ENCODE measurements at places on chromosomes 11 and 22. TPM values are rescaled to one million over a fixed set of nuclear protein-coding genes. Genes with fewer than 3 reads are reported as not detected.

- no peak for DNase-seq
Measured at GRCh38 chr22:45996241-45997076, 19.5 kb upstream of the WNT7B start.

Gene EP300
- 161 TPM for total RNA-seq

- no peak for DNase-seq
Measured at GRCh38 chr11:66559866-66560676, 8.3 kb downstream of the CTSF start.

DNA sequence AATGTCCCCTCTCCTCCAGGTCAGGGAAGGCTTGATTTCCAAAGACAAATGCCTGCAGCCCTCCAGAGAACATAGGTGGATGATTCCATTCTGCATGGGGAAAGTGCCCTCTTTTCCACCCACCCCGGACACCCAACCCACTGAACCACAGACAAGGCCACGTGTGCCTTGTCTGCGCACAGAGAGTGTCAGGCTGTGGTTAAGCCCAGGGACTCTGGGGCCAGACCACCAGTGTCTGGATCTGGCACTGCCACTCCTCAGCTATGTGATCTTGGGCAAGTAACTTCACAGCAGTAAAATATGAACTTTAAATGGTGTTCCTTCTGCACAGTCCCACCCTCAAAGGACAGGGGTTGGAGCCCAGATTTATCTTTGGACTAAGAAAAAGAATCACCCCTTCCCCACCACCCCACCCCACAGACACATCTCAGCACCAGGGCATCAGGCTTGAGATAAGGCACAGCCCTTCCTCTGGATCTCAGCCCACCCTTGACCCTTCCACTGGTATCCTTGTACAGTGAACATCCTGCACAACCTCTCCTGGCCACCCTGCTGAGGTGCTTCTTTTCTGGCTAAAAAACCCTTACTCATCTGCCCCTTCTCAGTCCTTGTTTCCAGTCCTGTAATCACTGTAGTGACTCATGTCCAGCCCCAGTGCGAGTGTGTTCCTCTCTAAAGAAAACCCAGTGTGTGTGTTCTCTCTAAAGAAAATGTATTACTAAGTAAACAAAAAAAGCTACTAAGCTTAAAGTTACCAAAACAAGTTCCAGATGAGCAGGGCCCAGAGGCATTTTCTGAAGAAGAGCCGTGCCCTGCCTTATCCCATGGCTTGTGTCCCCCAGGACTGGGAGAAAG is 1.9 kb upstream of the PTGDR2 start:
- DNase-seq, result no peak

Gene INS
- total RNA-seq, result 0.53 TPM

Gene SCN3B
- not detected for total RNA-seq

Gene GAL3ST1
- 1.1 TPM for total RNA-seq

DNA sequence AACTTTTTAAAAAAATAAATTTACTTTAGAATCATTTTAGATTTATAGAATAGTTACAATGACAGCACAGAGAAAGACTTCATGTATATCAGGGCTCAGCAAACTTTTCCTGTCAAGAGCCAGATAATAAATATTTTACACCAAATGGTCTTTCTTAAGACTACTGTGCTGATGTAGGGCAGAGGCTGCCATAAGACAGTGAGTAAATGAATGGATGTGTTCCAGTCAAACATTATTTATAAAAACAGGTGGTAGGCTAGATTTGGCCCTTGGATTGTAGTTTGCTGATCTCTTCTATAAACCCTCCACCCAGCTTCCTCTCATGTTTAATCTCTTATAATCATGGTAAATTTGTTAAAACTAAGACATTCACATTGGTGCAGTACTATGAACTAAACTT is 33.0 kb downstream of the CECR2 start:
- DNase-seq, result no peak

DNA sequence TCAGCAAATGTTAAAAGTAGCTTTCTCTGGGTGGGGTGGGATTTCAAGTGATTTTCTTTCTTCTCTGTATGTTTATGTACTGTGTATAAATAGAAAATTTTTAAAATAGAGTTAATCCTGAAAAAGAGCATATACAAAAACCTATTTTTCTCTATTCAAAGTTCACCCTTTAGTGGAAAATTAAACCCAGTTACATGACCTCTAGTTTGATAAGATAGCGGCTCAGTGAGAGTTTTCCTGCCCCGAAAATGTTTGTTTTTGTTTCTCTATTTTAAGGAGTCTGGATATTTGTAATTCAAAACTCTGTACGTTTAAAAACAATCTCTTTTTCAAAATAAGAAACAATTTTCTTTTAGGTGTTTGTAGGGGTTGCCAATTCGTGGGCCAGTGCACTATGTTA is 42.1 kb upstream of the PITPNB start:
- no peak for DNase-seq

Gene OR6A2
- total RNA-seq, result not detected

DNA sequence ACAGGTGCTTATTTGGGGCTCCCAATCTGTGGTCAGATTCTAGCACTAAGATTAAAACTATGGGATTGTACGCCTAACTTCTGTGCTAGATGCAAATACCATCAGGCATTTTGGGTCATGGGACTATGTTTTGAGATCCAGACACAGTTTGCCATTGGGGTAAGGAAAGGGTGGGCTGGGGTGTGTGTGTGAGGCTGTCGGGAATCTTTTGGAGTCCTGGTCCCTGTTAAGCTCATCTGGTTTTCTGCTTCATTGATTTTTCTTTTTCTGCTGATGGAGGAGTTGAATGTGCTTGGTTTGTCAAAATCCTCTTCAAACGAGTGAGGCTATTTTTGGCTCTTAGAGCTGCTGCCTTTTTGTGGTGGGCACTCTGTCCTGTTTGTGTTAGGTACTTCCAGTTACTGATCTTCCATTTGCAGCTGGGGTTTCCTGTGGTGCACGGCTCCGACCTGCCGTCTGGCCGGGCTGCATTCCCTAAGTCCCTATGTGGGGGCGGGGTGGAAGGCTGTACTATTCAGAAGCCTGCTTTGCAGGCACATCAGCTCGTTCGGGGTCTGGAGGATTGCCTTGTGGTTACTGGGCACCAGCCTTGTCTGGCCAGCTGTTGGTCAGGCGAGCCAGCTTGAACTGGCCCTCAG is 2.9 kb downstream of the BCR start:
- no peak for DNase-seq

GRCh38 chr11:102419181-102419580 is 33.4 kb downstream of the TMEM123 start:
- DNase-seq, result no peak

DNA sequence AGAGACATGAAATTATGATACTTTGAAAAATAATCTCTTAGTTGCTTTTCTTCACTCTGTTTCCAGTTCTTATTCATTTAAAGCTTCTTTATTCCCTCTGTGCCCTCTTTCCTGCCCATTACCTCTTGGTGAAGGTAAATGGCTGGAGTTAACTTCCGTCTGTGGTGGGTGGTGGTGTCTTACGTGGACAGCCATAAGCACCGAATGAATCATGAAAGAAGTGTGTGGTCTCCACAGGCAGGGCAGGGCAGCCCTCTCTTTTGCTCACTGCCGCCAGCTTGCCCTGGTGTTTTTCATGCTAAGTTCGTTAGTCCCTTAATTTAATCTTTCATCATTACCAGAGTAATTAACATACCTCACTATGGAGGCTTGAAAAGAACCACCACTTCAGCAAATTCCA is 98.7 kb upstream of the SORL1-AS1 start:
- no peak for DNase-seq

DNA sequence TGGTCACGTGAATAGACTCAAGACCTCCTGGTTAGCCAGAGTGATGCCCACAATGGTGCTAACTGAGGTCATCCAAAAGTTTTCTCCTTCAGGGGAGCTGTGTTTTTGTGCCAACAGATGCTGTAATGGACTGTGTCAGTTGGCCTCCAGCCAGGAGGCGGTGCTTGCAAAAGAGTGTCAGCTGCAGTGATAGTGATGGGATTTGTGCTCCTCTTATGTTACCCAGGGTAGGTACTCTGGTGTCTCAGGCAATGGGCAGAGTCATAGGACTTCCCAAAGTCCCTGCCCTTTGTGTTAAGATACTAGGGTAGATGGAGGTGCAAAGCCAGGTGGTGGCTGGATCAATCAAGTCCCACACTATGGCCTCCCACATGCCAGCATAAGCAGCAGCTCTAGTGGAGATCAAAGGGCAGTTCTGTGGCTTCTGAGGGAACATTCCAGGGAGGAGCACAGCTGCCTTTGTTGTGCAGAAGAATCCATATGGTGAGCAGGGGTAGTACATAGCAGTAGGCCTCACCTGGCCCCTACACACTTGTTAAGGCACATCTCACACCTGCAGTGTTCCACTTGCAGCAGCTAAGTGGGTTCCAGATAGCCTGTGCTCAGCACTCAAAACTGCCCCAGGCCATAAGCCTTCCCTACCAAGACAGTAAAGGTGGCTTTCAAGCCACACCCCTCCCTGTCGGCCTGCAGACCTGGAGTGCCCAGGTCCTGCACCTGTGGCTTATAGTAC is 9.4 kb upstream of the FANCF start:
- no peak for DNase-seq

DNA sequence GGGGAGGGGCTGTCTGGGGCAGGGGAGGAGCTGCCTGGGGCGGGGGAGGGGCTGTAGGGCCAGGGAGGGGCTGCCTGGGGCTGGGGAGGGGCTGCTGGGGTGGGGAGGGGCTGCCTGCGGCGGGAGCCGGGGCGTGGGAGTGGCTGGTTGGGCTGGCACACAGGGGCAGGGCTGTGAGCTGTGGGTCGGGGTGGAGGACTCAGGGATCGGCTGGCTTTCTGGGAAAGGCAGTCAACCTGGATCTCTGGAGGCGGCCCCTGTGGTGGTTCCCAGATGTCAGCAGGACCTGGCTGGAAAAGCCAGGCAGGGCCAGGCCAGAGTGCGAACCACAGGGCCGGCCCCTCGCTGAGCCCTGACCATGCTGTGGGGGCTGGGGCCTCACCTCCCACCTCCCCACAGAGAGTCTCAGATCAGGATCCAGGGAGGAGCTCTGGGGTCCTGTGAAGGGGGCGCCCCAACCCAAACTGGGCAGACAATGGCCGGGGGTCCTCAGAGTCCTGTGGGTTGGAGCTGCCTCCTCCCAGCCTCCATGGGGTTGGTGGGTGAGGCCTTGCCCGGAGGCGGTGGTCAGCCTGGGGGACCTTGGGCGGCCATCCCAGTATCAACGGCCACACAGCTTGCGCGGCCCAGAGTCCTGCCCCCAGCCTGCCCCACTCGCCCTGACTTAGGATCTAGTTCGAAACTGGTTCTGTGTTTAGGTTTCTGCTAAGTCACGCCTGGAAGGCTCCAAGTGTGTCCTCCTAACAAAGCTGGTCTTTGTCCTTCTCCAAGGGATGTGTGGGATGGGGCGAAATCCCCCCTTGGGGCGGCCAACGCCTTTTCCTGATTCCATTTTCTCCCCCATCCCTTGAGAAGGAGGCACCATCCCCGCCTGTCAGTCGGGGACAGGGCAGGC is 1.9 kb downstream of the MUC5B start:
- DNase-seq, result no peak

Gene NELL1
- not detected for total RNA-seq

Gene NUP50
- total RNA-seq, result 121 TPM

DNA sequence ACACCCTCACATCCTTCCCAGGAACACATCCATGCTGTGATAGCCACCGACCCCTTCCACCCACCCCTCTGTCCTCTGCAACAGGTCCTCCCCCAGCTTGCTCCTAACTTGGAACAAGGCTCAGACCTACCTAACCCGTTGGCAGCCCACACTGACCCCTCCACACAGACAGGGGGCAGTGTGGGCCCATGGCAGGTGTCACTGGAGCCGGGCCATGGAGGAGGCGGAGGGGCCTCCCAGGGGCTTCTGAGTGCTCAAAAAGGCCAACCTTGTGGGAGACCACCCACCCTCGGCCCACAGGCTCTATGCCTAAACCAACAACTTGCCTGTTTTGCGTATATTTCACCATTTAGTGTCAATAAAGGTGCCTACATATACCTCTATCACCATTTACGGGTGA is 57.0 kb downstream of the CERK start:
- DNase-seq, result no peak

DNA sequence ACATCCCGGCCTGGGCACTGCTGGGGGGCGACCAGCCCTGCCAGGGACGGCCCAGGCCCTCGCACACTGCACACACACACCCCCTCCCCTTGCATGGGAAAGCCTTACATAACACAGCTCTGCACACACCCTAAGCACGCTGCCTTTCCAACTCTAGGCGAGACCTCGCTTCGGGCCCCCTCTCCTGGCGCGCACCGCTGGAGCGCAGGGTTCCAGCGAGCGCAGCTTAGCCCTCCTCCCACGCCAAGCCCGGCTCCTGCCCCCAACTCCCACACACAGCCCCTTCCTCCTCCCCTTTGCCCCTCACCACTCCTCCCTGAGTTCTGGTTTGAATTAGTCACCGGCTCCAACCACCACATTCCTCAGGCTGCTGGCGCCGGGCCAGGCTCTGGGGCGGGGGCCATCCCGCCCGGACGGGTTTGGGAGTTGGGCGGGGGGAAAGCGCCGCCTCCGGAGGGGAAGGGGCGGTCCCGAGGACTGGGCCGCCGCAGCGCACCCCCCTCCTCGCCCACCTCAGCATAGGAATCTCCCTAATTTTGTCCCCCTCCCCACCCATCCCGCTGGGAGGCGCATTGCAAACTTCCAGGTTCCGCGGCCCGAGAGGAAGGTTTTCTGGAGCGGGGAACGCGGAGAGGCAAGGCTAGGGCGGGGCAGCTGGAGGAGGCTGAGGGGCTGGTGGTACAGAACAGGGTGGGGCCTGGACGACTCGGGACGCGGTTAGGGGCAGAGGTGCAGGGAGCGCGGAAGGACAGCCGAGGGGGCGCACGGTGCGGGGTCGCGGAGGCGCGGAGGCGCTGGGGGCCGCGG is 966 bp downstream of the AHNAK start:
- DNase-seq, result no peak
